AG10803 (cell line): ENCODE measurements at places on chromosomes 16 and 17.
A peak's percentile ranks its signal among the peaks of the same experiment; 100 is the strongest.

DNA sequence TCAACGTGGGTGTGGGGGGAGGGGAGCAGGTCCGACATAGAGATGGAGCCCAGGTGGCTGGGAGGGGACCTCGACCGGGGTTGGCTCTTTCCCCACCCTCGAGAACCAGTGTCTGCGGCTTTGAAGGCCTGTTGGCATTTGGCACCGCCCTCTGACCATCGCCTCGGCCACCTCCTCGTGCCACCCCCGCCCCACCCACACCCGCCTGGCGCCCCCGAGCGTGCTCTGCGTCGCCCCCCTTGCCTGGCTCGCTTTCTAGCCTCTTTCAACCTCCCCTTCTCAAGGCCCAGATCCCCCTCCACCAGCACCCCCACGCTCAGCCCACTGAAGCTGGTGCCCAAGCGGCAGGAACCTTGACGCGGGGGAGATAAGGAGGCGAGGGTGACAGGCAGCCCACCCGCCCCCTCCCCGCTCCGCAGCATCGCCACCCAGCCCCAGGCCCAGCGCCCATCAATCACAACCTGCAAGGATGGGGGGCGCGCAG lies 619 bp downstream of the CACNB1 start:
- DNase-seq = peak; percentile 28

- peak; percentile 93 for DNase-seq
Measured at GRCh38 chr17:28282596-28282995, 36.4 kb upstream of the TMEM97 start.

DNA sequence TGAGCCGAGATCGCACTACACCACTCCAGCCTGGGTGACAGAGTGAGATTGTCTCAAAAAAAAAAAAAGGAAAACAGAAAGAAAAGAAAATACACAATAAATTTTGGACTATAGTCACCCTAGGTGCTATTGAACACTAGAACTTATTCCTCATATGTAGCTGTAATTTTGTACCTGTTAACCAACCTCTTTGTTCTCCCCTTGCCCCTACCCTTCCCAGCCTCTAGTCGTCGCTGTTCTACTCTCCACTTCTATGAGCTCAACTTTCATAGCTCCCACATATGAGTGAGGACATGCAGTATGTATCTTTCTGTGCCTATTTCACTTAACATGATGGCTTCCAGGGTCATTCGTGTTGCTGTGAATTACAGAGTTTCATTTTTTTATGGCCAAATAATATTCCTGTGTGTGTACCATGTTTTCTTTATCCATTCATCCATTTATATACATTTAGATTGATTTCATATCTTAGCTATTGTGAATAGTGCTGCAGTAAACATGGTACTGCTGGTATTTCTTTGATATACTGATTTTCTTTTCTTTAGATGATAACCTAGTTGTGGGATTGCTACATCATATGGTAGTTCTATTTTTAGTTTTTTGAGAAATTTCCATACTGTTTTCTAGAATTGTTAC lies 28.3 kb downstream of the VPS35L start:
- DNase-seq = peak; percentile 53

- no peak for DNase-seq
Measured at GRCh38 chr17:47820033-47820789, 1.4 kb downstream of the OSBPL7 start.

DNA sequence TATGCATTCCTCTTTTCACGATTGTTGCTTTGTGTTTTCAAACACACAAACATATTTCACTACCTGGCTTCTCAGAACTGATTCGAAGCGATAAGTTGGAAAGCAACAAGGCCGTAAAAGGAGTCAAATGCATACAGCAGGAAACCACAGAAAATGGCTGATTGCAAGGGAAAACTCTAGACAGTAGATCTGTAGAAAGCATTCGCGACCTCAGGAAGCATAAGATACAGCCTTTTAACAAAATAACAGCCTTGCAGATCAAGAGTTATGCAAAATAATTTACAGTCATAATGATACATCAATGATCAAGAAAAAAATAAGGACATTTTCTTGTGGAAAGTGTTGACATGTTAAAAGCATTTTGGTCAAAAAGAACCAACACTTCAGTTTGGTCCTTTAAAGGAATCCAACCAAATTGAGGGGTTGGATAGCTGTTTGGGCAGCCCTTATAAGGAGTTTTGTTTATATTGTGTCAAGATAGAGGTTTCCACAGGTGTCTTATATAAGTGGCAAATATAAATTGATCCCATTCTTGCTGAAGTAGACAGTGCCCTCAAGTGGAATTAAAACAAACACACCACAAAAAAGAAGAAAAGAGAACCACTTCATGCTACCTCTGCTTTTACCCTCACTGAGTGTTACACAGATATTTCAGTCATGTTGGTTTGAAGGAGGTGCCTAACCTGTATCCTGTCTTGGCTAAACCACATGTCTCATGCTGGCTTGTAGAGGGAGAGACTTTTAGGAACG lies 5.5 kb downstream of the CYLD start:
- no peak for DNase-seq

DNA sequence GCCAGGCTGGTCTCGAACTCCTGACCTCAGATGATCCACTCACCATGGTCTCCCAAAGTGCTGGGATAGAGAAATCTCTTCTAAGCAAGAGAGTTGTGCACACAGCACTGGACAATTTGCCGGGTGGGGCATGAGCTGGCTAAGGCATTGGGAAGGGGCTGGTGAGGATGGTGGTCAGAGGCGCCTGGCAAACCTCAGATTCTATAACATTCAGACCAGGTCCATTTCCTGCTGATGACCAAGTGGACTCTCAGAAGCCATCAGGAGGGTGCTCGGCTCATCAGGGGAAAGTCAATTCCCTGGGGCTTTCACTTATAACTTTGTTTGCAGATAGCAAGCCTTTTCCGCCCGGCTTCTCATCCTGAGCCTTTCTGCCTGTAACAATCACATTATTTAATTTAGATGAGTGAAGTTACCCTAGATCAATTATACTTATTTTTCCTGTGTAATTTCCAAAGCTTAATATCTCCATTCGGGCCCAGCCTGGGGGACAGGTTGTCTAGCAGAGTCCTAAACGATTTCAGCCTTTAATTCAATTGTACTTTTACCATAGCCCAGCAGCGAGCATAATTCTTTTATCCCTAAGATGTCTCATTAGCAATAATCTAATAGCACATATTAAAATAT lies 15.0 kb upstream of the SLC6A2 start:
- DNase-seq = no peak

DNA sequence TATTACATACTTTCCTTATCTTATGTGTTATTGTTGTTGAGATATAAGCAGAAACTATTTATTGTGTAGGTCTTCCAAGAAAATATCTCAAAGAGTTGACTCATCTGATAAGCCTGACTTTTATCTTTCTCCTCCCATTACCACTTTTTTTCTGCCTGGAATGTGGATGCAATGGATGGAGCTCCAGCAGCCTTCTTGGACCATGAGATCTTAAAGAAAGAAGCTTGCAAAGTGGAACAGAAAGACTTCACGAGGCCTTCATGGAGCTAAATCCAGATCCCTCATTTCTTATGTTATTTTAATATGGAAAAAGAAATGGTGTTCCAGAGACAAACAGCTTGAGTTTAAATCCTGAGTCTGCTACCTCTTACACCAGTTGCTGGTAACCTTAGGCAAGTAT lies 237.6 kb upstream of the FOXF1 start:
- DNase-seq = no peak

DNA sequence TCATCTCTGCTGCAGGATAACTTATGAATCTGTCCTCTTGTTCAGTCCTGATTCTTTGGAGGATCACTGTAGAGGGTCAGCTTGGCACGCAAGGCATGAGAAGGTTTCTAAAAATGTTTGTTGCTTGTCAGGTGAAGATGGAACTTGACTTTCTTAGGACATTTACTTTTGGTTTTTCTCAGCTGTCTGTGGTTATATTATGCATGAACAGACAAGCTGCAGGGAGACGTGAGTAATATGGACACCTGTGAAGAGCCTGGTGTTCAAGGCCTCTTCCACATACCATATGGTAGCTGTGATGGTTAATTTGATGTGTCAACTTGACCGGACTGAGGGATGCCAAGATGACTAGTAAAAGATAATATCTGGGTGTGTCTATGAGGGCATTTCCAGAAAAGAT lies 270.2 kb upstream of the CPHXL start:
- no peak for DNase-seq

GRCh38 chr16:57377080-57377841 lies 5.0 kb downstream of the CX3CL1 start:
- DNase-seq = no peak

- DNase-seq = peak; percentile 31
Measured at GRCh38 chr16:68640972-68641371, 4.1 kb upstream of the CDH3 start.

GRCh38 chr17:78497115-78497540 lies 80.1 kb downstream of the DNAH17 start:
- DNase-seq = peak; percentile 76

GRCh38 chr17:67434061-67434525 lies 57.0 kb downstream of the PITPNC1 start:
- no peak for DNase-seq
